Effector CD4-positive, alpha-beta T cell (primary cell): ENCODE measurements at places on chromosomes 4 and X.

DNA sequence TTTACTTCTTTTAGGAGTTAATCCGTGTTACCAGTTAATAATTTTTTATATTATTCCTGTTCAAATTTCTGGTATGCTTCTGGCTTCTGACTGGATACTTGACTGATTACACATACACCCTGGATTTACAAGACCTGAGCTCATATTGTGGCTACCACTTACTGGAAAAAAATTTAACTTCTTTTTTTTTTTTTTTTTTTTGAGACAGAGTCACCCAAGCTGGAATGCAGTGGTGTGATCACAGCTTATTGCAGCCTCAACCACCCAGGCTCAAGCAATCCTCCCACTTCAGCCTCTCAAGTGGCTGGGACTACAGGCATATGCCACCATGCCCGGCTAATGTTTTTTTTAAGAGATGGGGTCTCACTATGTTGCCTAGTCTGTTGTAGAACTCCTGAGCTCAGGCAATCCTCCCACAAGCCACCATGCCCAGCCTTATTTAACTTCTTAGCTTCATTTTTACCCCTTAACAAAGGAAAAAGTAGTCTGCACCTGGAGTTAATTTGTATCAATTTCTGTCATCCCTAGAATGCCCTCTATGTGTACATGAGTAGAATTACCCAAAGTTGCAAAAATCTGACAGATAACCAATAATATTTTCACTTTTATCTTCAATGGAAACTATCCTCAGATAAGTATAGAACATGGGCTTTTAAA, 50.3 kb downstream of the TMEM165 start:
- DNase-seq: no peak

DNA sequence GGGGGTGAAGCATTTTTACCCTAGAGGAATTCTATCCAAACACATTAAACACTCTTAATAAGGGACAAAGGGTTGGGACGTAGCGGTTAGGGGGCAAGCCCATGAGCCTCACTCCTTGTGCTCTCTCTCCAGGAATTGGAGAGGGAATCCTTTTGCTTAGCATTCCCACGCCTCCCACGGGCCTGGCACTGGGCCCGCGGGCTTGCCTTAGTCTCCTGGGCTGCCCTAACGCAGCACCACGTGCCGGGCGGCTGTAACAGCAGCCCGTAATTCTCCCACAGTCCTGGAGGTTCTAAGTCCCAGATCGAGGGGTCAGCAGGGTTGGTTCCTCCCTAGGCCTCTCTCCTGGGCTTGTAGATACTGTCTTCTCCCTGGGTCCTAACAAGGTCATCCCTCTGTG, 67.5 kb downstream of the TBL1X start:
- no peak for DNase-seq

- no peak for DNase-seq
Measured at GRCh38 chr4:116870686-116871085, 214.7 kb downstream of the TRAM1L1 start.

DNA sequence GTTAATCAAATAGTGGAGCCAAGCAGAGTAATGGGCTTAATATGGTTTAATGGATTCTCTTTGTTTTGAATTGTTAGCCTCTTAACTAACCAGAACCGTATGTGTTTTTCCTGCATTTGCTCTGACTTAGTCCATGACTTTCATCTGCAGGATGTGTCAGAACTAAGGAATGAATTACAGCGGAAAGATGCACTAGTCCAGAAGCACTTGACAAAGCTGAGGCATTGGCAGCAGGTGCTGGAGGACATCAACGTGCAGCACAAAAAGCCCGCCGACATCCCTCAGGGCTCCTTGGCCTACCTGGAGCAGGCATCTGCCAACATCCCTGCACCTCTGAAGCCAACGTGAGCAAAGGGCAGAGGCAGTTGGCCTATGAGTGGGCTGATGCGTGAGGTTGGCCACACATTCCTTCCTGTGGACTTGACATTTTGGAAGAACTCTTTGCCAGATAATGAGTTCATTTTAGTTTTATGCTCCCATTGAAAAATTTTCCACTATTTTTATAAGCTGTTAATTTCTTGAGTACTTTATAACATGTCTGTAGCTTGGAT, 9.1 kb downstream of the MED28 start:
- no peak for DNase-seq

GRCh38 chr4:1191621-1192020, 19.2 kb upstream of the SPON2 start:
- no peak for DNase-seq

DNA sequence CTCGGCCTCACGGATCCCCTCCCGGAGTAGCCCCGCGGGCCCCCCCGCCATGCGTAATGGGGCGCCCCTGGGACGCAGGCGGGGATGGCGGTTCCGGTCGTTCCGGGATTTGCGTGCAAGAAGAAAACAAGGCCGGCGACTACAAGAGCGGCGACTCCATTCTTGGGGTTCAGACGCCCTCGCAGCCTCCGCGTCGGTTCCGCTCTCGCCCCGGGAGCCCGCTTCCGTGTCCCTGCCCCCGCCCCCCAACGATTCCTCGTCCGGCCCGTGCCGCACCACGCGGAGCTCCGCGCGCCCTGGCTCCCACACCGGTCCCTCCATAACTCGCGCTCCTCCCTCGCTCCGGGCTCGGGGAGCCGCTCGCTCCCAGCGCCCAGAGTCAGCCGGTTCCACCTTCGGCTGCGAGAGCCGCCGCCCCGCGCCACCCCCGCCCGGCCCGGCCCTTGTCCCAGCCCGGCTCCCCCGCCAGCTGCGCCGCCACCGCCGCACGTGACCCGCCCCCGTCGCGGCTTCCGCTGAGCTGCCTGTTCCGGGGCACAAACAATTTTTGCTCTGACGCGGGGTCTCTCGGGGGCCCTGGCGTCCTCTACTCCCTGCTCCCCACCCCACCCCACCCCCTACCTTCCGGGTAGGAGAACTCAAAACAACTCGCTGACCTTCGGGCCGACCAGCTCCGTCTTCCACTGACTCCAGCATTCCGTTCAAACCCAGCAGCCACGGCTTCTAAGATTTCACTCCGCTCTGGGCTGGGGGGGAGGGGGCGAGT, 78.8 kb upstream of the BCOR start:
- DNase-seq: peak; percentile 65

DNA sequence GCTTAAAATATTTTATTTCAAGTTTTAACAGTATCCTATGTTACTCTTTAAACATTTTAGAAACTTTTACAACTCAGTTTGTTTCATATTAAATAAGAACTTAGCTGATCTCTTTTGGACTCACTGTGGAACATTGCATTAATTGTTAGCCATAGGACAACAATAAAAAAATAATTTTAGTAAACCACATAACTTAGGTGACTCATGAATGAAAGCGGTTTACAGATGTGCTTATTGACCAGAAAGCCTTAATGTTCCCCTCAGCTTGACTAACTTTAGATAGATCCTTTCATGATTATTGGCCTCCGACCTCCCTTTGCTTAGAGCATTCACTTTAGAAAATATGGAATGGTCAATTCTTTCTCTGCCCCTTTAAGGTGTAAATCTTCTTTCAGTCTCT, 783.5 kb upstream of the MAGEB2 start:
- DNase-seq: no peak

DNA sequence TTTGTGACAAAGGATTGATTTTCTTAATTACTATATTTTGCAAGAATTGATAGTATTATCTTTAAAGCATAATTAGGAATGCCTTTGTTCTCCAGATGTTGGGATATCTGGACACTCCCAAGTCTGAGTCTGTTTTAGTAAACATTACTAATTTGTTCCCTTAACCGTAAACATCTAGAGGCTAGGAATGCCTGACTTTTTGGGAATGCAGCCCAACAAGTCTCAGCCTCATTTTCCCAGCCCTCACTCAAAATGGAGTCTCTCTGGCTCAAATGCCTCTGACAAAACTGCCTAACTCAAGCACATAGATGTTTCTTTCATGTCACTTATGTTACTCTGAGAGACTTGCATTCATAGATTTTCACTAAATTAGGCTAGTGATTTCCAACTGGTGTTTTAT, 297.0 kb upstream of the CLNK start:
- DNase-seq: no peak

DNA sequence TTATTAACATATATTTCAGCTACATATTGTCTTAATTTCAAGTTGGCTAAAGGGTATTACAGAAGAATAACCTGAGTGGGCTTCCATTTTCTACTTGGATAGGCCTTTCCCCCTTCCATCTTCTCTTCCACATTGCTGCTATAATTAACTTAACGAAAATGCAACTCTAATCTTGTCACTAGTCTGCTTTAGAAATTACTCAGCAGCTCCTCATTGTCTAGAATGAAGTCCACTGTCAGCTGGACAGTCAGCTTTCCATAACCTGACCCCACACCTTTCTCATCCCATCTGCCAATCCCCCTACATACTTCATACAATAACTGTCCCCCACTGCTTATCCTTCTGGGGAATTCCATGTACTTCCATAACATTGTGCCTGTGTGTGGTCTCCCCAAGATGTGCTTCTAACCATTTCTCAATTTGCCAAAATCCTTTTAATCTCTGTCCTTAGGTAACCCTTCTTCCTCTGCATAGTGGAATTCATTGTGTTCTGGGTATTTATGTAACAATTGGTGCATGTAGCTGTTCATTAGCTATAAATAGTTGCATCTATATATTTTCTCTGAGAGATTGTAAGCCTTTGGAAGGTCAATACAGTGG, 4.8 kb downstream of the MND1 start:
- DNase-seq: no peak

GRCh38 chr4:67531379-67531962, 13.8 kb downstream of the CENPC start:
- DNase-seq: no peak

DNA sequence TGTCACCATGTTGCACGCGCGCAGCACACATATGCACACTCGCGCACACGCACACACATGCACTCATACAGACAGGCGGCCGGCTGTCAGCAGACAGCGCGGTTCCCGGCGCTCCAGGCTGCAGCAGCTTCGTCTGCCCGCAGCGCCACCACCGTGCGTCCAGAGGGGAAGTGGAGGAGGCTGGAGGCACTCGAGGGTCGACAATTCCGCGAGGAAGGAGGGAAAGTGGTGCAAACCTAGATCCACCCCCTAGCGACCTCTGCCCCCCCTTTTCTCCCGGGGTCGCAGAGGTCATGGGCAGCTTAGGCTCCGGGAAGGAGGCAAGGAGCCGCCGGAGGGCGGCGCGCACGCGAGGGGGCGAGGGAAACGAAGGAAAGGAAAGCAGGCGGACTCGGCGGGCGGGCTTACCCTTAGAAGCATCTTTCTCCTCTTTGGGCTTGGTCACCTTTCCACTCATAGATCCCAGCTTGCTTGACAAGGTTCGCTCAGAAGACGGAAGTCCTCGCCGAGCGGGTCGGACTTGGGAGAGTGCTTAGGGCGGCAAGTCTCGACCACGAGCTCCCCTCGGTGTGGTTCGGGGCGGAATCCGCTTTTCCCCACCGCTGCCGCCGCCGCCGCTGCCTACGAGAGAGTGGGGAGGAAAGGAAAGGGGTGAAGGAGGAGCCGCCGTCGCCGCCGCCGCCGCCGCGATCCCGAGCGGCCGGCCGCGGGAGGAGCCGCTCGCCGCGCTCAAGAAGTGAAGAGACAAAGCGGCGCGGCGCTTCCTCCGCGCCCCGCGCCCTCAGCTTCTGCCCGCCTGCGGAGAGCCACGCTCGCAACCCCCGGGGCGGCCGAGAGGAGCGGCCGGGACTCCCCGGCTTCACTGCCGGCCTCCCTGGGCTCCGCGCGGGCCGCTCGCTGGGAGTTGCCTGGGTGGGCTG, 326.6 kb upstream of the F9 start:
- no peak for DNase-seq

- DNase-seq: no peak
Measured at GRCh38 chrX:109934935-109935334, 68.0 kb upstream of the TMEM164 start.

DNA sequence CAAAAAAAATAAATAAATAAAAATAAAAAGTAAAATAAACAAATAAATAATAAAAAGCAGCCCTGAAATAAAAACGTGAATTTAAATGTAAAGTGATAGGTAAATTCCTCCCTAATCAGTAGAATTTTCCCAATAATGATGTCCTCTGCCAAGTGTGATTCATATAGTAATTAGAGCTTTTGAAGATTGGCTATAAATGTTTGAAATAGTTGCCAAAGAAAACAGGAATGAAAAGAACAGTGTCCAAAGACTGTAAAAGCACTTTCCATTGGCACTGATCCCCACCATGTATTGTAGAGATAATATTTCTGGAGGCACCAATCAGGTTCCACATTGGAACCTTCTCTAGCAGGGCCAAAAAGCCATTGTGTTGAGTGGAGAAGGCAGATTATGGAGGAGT, 25.9 kb upstream of the SMARCAD1 start:
- DNase-seq: no peak

DNA sequence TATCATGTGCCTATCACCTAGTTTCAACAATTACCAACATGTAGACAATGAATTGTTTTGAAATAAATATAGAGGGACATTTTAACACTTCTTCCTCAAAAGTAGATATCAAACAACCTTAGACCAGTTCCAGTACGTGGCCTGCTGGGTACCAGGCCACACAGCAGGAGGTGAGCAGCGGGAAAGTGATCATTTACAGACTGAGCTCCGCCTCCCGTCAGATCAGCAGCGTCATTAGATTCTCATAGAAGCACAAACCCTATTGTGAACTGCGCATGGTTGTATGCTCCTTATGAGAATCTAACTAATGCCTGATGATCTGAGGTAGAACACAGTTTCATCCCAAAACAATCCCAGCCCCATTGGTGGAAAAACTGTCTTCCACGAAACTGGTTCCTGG, 6.5 kb downstream of the BBS7 start:
- DNase-seq: no peak

GRCh38 chrX:1336948-1337779, 579 bp downstream of the IL3RA start:
- DNase-seq: no peak

DNA sequence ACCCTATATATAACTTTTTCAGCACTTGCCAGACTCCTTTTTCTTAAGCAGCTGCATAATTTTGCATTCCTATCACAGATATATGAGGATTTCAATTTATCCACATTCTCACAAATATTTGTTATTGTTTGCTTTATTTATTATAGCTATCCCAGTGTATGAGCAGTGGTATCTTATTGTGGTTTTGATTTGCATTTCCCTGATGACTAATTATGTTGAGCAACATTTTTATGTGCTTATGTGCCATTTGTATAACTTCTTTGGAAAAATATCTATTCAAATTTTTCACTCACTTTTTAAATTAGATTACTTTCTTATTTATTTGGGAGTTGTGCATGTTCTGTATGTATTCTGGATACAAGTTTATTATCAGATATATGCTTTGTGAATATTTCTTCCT, 361.9 kb downstream of the KCTD8 start:
- DNase-seq: no peak

- DNase-seq: no peak
Measured at GRCh38 chrX:133482056-133482952, 67.0 kb upstream of the GPC4 start.

GRCh38 chr4:37685161-37685822, 884 bp downstream of the RELL1 start:
- DNase-seq: peak; percentile 52
